AG04450 (cell line): ENCODE measurements at places on chromosomes 4 and X. TPM values are rescaled to one million over a fixed set of nuclear protein-coding genes. Genes with fewer than 3 reads are reported as not detected.
A peak's percentile ranks its signal among the peaks of the same experiment; 100 is the strongest.

FANCB gene
- polyA plus RNA-seq: 1.5 and 2.7 TPM in 2 replicates

CTAG1B gene
- not detected in 2 replicates for polyA plus RNA-seq

MAGEB5 gene
- not detected in 2 replicates for polyA plus RNA-seq

NAA11 gene
- not detected in 2 replicates for polyA plus RNA-seq

MSX1 gene
- polyA plus RNA-seq: 1.7 TPM in 2 replicates

NUDT11 gene
- 17.4 and 20.2 TPM in 2 replicates for polyA plus RNA-seq

FGF5 gene
- 39.9 and 40.7 TPM in 2 replicates for polyA plus RNA-seq

DNA sequence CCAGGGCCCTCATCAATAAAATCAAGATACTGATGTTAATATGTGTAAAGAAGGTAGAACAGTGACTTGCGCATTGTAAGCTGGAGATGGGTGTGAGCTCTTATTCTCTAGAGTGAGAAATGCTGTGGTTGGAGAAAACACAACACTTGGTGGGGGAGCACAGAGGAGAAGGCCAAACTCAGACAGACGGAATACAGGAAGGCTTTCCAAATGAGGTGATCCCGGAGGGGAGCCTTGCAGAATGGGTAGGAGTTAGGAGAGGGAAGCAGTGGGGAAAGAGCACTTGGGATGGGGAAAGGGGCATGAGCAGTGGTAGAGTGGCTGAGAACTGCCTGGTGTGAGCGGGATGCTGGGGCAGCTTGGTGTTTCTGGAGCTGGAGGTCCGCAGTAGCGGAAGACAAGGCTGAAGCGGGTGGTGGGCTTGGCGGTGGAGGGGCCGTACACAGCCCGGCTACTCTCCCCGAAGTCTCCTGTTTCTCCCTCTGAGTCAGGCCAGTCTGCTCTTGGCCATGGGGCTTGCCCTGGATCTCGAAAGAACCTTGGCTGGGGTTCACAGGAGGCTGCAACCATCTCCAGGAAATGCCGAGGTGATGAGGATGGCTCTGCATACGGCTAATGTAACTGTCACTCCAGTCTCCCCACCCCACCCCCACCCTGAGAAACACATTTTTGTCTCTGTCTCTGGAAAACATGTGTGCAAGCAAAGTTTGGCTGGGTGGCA is 11.3 kb upstream of the PLAC1 start:
- DNase-seq: peak; percentile 78

DNA sequence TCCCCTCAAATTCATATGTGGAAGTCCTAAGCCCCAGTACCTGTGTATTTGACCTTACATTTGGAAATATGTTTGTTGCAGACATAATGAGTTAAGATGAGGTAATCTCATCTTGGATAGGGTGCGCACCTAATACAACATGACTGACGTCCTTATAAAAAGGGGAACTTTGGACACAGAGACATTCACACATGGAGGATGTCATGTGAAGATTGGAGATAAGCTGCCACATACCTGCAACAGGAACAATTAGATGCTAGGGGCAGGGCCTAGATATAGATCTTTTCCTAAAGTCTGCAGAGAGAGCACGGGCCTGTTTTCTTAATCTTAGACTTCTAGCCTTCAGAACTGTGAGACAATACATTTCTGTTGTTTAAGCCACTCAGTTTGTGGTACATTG is 162.5 kb downstream of the IL1RAPL2 start:
- DNase-seq: no peak

- peak; percentile 37 for DNase-seq
Measured at GRCh38 chr4:4852591-4853362, 6.7 kb upstream of the MSX1 start.

DNA sequence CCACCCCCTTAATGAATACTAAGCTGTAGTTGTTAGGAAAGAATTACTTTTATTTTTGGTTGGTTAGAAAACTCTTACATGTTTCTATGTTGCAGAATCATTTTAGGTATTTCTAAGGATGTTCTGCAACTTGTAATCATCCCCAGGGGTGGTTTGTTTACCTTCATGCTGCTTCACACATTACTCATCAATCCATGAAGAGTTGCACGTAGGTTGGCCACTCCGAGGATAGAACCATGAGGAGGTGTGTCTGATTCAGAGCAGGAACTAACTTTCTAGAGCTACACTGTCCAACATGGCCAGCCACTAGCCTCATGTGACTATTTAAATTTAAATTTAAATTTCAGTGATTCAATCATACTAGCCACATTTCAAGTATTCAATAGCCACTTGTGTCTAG is 127.2 kb upstream of the FRMPD4 start:
- DNase-seq: peak; percentile 29

DNA sequence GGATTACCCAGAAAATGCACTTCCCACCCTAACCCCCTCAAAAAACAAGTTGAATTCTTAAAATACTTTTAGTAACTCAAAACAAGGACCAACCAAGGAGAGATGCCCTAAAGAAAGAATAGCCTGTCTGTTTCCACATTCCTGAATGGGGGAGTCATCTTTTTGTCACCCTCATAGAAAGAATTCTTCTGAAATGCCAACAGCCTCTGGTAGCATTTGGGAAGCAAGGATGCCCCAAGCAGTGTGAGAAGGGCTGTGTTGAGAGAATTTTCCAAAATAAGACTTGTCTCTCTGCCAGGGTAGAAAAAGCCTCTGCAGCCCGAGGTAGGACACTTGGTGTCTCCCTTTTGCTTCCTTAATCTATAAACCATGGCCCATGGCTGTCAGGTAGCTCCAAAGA is 173.1 kb upstream of the VCX3A start:
- no peak for DNase-seq

DNA sequence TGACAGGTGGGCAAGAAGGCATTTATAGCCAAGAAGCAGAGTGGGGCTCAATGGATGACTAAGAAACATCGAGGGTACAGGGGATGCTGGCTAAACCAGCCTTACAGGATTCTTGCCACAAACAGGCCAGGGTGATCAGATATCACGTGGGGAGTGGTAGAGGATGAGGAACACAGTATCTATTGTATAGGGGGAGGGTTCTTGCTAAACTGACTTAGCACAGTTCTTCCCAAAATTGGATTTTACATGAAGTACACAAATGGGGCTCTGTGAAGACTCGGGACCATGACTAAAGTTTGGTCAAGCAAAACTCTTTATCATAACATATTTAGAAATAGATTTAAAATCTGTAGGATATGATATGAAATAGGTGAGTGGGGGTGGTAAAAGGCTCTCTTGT is 144.0 kb upstream of the ATOH1 start:
- DNase-seq: no peak

DNA sequence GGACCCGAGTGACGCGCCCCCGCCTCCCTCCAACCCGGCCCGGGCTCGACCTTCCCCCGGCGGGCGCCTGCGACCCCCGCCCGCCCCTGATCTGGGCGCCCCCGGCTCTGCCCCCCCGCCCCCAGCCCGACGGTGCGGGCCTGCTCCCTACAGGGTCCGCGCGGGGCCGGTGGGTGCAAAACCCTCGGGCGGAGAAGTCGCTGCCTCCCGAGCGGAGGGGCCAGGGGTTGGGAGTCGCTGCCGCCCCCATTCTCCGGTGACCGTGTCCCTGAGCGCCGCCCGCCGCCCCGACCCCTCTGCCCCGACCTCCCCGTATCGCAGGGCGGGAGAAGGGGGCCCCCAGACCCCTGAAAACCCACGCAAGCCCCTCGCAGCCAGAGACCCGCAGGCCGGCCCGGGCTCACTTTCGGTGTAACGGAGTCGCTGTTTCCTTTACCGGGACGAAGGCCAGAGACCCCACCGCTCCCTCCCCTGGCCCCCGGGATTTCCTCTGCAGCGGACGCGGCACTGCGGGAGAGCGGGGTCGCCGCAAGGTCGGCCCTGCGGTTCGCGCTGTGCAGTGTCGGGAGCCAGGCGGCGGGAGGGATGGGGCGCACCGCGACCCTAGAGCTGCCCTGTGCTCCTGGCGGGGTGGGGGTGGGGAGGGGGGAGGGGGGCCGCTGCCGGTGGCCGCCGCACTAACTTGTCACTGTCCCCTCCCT is 729 bp upstream of the CPLX1 start:
- DNase-seq: no peak

DNA sequence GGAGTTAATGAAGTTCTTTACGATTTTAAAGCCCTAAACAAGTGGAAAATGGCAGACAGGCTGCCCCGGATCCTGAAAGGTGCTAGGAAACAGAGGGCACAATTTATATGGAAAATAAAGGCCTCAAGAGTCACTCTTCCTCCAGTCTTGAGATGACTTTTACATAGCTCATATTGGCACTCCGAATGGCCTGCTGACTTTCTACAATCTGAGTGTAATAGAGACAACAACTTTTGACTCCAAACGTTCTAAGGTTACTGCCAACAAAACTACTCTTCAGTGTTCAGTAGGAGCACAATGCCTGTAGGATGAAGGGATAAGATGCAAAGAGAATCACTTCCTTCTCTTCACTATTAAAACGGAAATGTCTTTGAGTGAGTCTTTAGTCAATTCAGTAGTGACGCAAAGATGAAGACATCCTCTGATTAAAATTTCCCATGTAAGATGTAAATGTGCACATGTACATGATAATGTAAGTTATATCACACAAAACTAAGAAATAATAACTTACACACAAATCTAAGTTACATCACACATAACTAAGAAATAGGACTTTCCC is 40.5 kb downstream of the VEGFC start:
- DNase-seq: no peak

- no peak for DNase-seq
Measured at GRCh38 chrX:113058634-113059033, 218.0 kb upstream of the AMOT start.

DNA sequence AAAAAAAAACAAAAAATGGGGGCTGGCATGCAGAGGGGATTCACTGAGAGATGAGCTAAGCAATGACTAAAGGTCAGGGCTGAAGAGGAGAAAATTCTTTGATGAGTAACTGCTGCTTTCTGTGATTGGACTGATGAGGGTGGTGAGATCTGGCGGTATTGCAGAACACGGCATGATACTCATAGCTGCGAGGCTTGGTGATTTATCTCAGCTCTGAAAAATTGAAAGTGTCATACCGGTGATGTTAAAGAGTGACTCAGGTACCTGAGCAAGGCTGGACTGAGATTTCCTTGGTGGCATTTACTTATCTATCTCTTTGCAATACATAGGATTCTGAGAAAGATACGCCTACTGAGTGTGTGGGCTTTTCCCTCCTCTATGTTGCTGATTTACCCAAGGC is 204.1 kb upstream of the DDX53 start:
- no peak for DNase-seq

GRCh38 chr4:152687974-152688599 is 8.3 kb upstream of the TMEM154 start:
- DNase-seq: no peak

- DNase-seq: no peak
Measured at GRCh38 chrX:106177106-106177981, 9.2 kb downstream of the PWWP3B start.

DNA sequence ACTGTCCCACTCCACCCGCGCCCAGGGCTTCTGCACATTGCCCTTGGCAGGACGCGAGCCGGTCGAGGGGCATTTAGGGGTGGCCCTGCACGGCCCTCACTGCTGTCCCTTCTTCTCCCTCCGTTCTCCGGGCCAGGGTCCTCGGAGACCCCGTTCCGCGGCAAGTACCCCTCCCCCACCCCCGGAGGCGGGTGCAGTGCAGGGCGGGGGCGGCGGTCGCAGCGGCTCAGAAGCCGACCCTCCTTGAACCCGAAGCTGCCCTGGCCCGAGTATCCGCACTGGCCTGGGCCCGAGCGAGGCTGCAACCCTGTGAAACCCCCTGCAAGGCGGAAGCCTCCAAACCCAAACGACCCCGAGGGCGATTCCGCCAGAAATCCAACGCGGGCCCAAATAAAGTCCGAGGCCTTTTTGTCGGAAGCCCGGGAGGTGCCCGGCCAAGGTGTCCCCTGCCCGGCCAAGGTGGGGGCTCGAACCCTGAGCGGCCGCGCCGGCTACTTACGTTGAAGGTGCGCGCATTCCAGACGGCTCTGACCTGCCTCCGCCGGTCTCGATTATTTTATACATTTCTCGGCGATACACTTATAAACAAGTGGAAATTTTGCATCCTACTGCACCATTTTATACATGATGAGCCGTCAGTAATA is 53.1 kb upstream of the TMEM33 start:
- no peak for DNase-seq

- peak; percentile 30 for DNase-seq
Measured at GRCh38 chr4:1927675-1928074, 56.5 kb downstream of the NSD2 start.

GRCh38 chr4:183348706-183349659 is 26.8 kb upstream of the CLDN24 start:
- DNase-seq: peak; percentile 62

- DNase-seq: no peak
Measured at GRCh38 chr4:53653484-53654053, 62.3 kb upstream of the LNX1 start.

DNA sequence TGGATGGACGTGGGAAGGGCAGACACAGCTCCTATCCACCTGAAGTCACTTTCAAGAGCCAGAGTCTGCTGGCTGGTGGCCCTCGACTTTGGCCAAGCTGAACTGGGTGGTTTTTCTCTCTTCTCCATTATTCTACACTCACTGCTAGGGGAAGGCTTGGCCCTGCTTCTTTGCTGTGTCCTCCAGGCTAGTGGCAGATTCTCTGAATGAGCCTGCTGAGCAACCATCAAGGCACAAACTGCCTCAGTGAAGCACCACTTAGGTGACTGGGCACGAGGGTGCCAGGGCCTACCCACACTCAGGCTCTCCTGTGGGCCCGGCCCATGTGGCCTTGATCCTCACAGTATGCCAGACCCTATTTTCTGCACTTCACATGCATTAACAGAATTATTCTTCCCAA is 92.0 kb downstream of the PJA1 start:
- no peak for DNase-seq

GRCh38 chr4:79584902-79585301 is 176.9 kb upstream of the GK2 start:
- no peak for DNase-seq

- no peak for DNase-seq
Measured at GRCh38 chrX:103503163-103503852, 16.0 kb downstream of the RAB40A start.

GRCh38 chr4:81827577-81828202 is 356.0 kb upstream of the RASGEF1B start:
- no peak for DNase-seq

DNA sequence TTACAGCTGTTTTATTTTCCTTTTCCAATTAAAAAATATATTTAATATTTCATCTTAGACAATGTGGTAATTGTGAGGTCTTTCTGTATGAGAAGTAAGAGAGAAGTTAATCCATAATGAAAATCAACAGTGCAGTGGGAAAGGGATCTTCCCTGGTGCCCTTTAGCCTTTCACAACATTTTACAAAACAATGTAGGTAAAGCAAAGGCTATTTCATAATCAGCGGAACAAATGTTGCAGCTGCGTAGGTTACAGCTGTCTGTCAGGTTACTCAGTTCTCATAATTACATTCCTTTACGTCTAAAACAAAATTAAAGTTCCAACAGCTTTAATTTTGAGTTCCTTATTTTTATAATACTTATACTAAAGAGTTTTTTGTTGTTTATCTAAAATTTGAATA is 22.8 kb upstream of the VCX3A start:
- no peak for DNase-seq

DNA sequence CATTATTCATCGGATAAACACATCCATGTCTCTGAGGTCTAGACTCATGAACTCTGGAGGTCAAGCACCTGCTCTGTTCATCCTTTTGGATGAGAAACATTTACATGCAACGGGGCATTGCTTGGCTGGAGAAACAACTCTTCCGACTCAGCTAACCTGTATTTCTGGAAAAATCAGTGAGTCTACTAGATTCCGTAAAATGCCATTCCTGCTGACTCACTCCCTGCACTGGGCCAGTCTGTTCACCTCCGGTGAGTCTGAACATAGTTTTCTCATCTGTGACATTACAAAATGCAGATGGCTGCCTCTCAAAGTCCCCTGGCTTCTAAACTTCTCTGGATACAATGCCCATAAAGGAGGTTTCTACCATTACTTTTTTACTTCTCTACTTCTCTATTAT is 185.7 kb upstream of the HS3ST1 start:
- DNase-seq: no peak
